ENCODE measurements at places on chromosomes 3 and 15.

DNA sequence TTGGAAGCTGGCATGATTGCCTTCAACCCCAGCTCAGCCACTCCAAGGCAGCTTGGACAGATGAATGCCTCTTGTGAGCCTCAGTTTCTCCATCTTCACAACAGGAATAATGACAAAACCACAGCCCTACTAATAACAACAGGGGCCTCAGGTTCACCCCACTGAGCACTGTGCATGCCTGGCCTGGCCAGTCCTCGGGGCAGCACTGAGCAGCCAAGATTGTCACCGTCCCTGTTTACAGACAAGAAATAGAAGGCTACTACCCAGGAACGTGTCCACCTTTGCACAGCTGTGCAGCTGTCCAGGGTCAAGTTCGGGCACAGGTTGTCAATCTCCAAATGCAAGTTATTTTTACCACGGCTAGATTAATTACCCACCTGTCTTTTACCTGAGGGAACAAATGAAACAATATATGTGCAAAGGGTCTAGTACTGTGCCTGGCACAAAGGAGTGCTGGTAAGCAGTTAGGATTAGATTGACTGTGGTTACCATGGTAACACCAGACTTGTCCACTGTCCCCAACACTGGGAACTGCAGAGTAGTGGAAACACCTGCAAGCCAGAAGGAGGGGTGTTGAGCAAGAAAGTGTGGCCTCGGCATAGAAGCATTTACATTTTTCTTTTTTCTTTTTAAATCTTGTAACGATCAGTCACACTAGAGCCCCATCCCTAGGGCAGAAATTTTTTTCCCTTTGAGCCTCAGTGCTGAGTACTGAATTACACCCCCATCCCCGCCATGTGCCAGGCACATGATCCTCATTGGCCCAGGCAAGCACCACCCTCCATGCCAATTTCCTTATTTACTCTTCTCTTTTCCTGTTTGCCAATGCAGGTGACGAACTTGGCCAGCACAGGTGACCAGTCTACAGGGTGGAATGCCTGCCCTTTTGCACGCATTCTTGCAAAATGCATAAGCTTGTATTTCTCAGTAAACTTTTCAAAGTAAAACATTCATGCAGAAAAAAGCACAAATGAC is 66.3 kb upstream of the SLC6A6 start:
- DNase-seq: no peak

DNA sequence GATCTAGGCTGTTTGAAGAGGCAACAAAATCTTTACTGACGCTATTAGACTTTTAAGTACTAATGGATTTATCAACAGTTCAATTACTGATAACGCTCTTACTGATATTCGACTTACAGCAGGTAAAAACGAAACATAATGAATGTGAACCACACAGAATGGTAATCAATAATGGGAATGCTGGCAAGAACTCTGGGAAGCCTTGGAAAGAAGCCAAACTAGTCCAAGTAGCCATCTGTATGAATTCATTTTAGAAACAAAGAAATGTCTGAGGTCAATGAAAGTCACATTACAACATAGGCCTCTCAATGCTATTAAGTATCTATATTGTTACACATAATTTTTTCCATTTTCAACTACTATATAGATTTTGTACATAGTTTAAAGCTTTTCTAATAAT is 130.0 kb downstream of the DMXL2 start:
- no peak for DNase-seq

GRCh38 chr15:89967881-89968280 is 33.2 kb upstream of the ZNF710 start:
- no peak for DNase-seq

DNA sequence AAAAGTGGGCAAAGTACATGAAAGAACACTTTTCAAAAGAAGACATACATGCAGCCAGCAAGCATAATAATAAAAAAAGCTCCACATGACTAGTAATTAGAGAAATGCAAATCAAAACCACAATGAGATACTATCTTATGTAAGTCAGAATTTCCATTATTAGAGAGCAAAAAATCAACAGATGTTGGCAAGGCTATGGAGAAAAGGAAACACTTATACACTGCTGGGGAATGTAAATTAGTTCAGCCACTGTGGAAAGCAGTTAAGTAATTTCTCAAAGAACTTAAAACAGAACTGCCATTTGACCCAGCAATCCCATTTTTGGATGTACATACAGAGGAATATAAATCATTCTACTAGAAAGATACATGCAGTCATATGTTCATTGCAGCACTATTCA is 360.7 kb downstream of the NSUN3 start:
- no peak for DNase-seq

- DNase-seq: no peak
These were observed 733.0 kb downstream of the NTRK3 start for GRCh38 chr15:87523516-87523915.

DNA sequence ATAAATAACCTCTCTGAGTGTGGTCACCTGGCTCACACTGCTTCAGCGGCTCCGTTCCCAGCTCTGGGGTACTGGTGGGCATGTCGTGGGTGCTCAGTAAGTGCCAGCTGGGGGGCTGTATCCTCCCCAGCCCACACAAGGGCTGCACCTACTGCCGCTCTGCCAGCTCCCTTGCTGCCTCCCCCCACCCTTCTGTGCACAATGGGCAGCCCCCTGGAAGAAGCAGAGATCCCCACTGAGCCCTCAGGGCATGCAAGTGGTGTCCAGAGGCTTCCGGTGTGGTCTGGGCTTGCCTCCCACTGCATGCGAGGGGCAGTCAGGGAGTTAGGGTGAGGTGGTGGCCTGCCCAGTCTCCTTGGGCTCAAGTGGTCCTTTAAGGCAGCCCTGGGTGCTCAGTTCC is 58.3 kb upstream of the TRPM1 start:
- no peak for DNase-seq

DNA sequence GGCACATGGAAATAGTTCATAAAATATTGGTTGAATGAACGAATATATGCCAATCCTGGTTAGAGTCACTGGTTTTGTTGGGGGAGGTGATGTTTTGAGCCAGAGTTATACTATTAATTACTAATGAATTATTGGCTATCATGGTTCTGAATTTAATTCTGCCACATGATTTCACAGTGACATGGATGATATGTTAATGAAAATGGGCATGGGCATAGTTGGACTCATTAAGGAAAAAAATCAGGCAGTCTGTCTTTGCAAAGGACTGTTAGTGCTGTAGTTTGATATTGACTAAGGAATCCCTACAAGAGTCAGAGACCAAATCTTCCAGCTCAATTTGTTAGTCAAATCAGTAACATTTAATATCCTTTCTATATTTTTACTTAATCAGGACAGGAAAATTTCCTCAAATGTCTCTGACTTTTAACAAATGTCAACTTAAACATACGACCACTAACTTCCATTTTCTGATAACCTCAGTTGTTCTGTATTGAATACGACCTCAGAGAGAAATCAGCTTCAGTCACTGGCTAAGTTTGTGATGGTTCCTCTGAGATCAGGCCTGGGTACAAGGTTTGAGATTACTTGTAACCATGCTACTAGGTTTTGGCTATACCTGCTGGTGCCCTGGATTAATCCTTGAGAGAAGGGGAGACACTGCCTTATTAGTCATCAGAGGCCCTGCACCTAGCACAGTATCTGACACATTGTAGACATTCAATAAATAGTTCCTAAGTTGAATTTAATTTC is 13.3 kb downstream of the NFKBIZ start:
- DNase-seq: no peak

- no peak for DNase-seq
These were observed 3.1 kb upstream of the AP2M1 start for GRCh38 chr3:184171562-184171961.

DNA sequence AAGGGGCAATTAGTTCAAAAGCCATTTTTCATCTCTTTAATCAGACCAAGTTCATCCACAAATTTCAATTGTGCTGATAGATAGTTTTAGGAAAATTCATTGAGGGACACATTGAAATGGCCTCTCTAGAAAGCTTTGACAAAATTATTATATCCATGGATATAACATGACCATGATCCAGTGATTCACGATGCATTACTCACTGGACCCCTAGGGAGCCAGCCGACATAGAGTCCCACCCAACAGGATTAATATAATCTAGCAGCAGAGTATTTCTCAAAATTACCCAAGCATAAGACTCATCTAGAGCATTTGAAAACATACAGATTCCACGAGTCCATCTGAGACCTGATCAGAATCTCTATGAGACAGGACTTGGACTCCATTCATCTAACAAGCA is 100.3 kb downstream of the FRMD5 start:
- DNase-seq: no peak

GRCh38 chr15:85380812-85381642 is 624 bp downstream of the AKAP13 start:
- peak; percentile 37 for DNase-seq

- no peak for DNase-seq
These were observed 287.9 kb upstream of the CDIN1 start for GRCh38 chr15:36291501-36291900.

- DNase-seq: no peak
These were observed 237.3 kb downstream of the CNTN6 start for GRCh38 chr3:1330107-1330506.

GRCh38 chr3:142056656-142057330 is 92.6 kb downstream of the TFDP2 start:
- DNase-seq: no peak

DNA sequence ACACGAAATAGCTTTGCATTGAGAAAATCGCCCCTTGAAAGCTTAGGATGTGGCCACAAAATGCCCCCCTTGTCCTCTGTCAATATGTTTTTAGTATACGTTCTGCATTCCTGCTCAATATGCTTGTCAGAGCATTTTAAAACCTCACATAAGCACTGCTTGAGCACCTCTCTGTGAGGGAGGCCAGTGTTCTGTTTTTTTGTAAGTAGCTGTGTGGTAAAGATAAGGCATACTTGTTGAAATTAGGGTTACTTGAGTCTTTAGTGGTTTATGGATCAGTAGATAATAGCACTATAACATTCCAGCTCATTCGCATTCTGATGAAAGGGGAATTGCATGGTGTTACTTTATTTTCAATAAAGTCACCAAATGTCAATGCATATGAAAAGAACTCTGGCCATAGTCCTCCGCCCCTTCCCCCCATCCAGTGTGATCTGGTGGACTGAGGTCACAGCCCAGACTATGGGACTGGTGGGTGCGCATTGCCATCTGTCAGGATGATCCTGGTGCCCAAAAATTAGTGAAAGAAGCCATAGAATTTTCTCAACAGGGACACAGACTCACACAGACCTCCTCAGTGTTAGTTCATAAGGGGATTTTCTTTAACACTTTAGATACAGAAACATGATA is 33.1 kb downstream of the IL1RAP start:
- no peak for DNase-seq

DNA sequence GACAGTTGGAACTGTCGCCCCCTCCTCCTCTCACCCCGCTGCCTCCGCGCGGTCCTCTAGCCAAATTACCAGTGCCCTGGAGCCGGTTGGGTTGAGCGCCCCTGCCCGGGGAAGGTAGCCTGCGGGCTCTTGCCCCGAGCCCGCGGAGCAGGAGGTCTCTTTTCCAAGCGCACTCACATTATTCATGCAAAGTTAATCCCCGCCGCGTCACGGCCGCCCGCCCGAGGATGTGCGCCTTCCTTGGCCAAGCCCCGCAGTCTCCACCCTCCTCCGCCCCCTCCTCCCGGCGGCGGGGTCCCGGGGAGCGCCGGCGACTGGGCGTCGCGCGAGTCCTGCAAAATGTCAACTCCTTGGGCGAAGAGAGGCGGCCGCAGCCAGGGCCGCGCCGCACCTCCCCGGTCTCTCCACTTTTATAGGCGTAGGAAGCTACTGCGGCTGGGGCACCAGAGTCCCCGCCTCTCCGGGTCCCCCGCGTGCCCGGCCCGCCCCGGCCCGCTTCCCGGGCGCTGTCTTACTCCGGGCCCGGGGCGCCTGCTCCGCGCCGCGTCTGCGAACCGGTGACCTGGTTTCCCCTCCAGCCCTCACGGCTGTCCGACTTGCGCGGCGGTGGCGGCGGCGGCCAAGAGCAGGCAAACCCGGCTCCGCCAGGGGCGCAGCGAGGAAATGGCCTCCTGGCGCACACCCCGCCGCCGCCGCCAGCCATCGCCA is at the start of gene THRB:
THRB (minus strand) TSS at position 233 of the 708 bp plus-strand sequence.
- DNase-seq: no peak

GRCh38 chr3:188491276-188491687 is 337.3 kb downstream of the LPP start:
- DNase-seq: no peak

- no peak for DNase-seq
These were observed 167.3 kb downstream of the GMNC start for GRCh38 chr3:190695225-190695624.

DNA sequence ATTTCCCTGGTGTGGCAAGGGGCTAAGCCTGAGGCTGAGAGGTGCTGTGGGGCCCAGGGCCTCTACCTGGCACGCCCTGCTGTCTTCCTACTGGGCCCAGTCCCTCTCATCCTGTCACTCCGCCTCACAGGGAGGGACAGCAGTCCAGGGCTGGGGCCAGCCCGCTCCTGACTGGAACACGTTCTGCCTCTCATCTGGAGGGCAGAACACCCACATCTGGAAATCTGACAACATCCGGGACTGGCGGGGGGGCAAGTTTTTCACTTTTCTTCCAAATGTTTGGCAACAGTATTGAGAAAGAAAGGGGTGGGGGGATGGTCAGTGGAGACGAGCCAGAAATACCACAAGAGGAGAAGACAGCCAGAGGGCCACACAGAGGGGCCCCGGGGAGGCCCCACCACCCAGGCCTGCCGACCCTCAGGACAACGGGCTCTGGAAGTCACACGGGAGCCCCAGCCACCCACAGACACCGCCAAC is 1.8 kb upstream of the MYL3 start:
- peak; percentile 2 for DNase-seq

DNA sequence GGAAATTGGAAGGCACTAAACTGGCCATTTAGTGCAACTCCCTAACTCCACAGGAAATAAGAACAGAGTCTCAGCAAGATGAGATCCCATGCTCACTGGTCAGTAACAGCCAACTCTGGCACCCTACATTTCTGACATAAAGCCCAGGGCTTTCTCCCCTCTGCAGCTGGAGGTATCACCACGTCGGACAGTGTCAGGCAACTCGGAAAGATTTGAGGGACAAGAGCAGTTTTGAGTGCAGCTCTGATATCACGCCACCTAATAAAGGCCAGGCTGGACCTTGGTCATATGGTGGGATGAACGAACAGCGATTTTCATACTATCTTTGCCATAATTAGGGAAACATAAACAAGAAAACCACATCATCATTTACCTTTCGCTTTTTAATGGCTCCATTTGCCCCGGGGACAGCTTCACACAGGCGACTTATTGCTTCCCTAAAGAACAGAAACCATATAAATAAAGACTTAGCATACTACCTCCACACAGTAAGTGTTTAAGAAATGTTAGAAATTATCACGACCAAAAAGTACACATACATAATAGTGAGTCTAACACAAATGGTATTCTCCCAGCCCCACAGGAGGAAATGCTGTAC is 12.5 kb downstream of the EID1 start:
- no peak for DNase-seq

DNA sequence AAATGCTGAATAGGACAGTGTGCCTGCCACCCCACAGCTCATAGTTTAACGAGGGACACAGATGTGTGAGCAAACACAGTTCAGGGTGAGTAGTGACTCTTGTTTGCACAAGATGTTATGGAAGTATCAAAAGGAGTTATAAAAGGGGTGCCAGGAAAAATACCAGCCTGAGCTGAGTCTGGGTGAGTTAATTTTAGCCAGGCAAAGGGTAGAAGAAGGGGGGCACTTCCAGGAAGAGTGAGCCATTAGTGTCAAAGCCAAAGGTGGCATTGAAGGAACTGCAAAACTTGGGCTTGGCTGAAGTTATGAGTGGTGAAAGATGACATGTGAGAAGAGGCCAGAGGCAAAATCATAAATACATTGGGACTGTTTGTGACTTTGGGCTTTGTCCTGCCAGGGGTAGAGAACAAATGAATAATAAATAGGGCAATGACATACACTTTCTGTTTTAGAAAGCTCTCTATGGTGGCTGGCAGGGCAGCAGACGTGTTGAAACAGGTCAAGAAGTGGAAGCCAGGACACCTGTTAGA is 1.9 kb upstream of the SPPL2A start:
- DNase-seq: no peak
